ENCODE measurements at places on chromosomes 2 and 18.

DNA sequence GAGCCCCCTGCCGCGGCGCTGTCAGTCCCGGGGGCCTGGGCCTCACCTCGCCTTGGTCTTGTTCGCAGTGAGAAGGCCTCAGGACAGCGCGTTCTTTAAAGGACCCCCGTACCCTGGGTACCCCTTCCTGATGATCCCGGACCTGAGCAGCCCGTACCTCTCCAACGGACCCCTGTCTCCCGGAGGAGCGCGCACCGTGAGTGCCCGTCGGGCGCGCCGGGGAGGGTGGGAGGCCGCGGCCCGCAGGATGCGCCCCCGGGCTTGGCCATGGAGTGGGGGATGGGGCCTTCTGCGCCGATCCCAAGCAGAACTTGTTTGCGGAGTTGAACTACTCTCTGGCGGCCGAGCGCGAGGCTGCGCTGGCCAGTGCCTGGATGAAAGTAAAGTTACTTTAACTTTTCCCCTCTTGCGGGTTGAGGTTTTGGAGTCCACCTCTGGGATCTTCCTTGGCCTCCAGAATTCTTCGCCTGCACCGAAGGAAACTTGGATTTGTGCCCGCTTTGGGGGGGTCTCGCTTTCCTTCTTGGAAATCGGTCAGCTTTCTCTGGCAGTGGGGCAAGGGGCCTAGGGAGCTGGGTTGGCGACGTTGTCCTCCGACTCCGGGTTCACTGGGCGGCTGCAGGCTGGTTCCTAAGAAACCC is 1.2 kb downstream of the TCF7L1 start:
- no peak for DNase-seq

GRCh38 chr18:66511792-66512191 is 92.1 kb downstream of the CDH19 start:
- no peak for DNase-seq

DNA sequence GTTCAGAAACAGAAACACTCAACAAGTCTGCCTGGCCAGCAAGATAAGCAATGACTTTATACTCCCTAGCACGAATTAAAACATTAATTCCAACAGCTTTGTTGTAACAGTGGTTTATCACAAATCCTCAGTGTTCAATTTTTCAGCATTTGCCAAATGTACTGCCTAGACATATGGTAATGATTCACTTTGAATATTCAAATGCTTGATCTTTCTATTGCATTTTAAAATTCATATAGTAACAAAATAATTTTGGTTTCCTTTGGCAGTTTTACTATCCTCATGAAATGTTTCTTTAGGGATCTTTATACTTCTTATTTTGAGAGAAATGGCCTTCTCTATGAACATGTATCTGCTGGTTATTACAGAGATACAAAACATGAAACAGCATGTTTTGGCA is 851.8 kb upstream of the NXPH2 start:
- no peak for DNase-seq

- DNase-seq = no peak
These were observed 25.4 kb downstream of the MAP4K4 start for GRCh38 chr2:101722864-101723263.

DNA sequence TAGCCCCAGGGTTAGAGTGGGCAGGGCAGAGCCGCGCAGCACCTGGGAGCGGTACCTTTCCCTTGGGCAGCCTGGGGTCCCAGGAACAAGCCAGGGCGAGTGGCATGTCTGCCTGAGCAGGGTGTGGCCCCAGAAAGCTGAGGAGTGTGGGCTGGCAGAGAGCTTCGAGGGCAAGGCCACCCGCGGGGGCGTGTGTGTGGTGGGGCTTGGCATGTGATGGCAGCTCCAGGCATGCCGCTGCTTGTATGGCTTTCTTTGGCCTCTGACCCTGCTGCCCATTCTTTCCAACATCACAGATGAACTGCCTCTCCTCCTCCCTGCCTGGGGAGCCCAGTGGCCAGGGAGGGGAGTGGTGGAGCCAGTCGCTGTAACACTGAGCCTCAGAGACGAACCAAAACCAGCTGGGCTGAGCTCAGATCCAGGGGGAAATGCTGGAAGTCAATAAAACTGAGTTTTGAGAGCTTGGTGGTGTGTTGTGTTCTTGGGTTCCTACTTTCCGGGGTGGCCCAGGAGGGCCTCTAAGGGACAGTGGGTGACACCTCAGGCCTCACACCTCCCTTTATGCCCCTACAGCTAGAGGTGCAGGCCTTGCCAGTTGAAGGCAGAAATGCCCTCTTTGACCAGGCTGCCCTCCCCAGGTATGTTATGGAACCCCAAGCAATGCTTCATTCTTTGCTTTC is 7.4 kb downstream of the DNAJB2 start:
- DNase-seq = no peak

GRCh38 chr2:61811821-61812220 is 42.0 kb downstream of the FAM161A start:
- DNase-seq = no peak

DNA sequence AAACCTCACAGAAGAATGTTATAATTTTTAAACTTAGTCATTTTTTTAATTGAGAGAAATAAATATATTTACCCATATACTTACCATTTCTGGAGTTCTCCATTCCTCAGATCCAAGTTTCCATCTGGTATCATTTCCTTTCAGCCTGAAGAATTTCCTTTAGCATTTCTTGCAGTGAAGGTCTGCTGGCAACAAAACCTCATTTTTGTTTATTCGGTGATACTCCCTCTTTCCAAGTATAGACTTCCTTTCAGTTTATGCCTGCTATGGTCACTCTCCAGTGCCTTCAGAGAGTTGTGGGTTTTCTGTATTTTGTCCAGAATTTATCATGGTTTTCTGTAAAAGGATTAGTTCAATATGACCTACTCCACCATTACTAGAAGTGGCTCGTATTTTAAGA is 17.0 kb downstream of the WDPCP start:
- no peak for DNase-seq

DNA sequence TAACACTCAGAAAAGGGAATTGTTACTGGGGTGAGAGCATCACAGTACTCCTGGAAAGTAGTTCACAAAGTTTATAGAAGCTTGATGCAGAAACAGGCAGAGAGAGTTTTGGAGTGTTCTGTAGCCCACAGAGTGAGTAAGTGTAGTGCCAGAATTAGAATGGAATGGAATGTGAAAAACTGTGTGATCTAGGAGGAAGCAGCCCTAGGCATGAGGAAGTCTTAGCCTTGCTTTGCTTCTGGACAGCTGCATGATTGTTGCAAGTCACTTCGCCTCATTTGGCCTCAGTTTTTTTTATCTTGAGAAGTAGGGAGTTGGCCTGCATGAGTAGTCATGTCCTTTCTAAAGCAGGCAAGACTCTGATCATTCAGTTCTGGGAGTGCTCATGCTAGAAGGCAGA is 10.9 kb downstream of the SERPINB12 start:
- DNase-seq = no peak

DNA sequence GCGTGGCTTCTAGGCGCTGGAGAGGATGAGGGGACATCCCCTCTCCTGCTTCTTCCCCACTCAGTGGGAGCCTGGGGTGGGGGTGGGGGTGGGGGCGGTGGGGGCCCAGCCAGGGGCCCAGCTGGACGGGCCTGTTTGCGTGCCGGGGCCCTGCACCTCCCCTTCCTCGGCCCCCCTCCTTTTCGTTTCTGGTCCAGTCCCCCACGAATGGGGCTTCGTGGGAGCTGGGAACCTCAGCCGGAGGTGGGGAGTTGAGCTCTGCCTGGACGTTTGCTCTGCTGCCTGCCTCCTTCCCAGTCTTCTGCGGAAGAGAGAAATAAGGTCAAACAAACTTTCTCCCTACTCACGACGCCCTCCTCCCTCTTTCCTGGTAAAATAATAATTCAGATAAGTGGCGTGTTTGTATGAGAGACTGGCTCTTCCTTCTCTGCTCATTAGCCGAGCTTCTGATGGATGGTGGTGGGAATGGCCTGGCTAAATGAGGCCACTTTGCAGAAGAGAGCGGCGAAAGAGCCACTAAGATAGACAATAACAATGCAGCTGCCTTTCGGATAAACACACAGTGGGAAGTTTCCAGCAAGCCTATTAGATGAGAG is 782 bp downstream of the MTA3 start:
- no peak for DNase-seq

- DNase-seq = no peak
These were observed 327.1 kb downstream of the GALNT13 start for GRCh38 chr2:154198866-154199265.

DNA sequence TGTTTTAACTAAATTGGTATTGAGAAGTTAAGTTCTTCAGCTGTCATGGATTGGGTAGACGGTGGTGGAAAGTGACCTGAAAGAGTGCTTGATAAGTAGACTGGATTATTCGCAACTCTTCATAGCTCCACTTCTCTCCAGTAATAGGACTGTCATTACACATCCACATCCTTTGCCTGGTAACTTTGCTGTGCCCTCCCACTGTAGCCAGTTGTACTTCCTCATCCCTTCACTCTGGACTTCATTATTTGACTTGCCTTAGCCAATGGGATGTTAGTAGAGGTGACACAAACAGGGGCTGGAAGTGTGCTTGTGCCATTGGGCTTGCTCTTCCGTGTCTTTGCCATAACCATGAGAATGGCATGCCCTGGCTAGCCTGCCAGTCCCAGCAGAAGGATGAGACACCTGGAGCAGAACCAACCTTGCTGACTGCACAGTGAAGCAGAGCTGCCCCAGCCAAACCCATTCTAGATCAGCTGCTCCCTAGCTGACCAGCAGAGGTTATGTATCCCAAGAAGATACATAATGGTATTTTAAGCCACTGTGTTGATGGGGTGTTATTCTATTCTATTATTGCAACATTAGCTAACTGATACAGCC is 16.9 kb downstream of the QPCT start:
- no peak for DNase-seq

- DNase-seq = no peak
These were observed 111.4 kb downstream of the THNSL2 start for GRCh38 chr2:88281302-88282217.

- no peak for DNase-seq
These were observed 30.6 kb downstream of the SOWAHC start for GRCh38 chr2:109644571-109645275.

- no peak for DNase-seq
These were observed 4.9 kb upstream of the IL1B start for GRCh38 chr2:112841295-112842044.

GRCh38 chr2:131519466-131519865 is 8.2 kb upstream of the CCDC74A start:
- DNase-seq = no peak

DNA sequence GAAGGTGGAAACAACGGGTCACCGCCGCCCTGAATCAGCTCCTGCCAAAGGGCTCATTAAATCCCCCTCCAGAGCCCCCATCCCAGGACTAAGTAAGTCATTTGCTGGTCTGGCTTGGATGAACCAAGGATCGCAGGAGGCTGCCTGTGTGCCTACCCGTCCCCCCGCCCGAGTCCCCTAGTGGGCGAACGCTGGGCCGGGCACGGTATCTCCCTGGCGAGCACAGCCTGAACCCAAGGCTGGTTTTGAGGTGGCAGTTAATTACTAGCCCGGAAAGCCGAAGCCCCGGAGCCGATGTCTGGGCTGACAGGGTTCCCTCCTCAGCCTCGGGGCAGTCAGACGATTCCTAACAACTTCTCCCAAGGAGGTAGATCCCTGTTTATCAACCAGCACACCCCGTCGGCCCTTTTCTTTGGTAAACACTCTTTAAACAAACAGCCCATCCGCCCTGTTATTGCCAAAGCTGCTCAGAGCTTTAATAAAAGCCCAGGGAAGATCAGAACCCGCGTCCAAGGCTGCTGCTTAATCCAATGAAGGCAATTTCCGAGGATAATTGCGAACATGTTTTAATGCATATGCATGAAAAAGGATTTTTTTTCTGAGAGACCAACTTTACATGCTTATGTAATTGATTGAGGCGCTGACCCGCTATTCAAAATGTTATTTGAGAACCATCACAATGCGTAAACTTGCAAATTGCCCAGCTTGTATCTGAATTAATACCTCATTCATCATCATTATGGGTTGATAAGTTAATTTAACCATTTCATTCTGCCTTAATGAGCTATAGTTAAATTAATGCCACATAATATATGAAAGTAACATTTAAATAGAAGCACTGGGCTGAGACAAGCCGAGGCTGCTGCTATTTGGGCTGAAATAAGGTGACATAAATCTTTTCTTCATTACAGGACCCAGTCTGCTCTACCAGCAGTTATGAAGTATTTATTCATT is 10.5 kb downstream of the EVX2 start:
- no peak for DNase-seq

GRCh38 chr2:64203131-64203857 is 59.1 kb upstream of the PELI1 start:
- no peak for DNase-seq

DNA sequence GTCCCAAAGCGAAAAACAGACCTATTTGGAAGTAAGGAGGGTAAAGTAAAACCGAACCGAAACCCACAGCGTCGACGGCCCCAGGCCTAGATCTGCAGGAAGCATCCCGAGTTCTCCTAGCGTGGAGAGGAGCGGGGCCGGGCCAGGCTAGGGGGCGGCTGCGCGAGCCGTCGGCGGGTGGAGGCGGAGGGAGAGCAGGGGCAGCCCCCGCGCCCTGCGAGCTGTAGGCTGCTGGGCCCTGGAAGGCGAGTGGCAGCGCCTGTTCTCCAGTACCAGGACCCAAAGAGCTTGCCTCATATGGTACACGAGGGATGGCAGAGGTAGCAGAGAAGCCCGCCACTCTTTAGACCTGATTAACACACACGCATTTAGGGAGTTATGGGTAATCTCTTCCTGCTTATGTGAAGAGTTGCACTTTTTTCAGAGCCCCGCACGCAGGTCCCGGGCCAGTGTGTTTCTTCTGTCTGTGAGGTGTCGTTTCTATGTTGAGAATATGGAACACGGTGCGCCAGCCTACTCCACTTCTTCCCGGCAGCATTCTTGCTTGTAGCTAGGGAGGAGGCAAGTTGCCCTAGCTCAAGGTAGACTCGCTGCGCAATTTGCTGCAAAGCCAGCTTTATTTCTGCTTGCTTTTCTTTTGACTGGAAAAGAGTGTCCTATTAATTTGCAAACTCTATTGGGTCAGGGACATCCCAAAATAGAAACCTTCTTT is 71.1 kb downstream of the ARHGEF33 start:
- DNase-seq = no peak

- no peak for DNase-seq
These were observed 23.5 kb upstream of the ANXA4 start for GRCh38 chr2:69718338-69718965.

Data from iPS DF 19.7 (cell line).